Sigmoid colon (tissue), 7 donors: ENCODE measurements at places on chromosomes 11 and 22. TPM values are rescaled to one million over a fixed set of nuclear protein-coding genes. Genes with fewer than 3 reads are reported as not detected.

Gene THRSP
- not detected for polyA plus RNA-seq

Gene ARHGEF12
- 25.2 TPM for polyA plus RNA-seq

Gene LIN7C
- 13.4 TPM for polyA plus RNA-seq

Gene CCDC81
- not detected for polyA plus RNA-seq

Gene FXYD2
- polyA plus RNA-seq = 3.6 TPM

Gene SLC22A25
- polyA plus RNA-seq = not detected

DNA sequence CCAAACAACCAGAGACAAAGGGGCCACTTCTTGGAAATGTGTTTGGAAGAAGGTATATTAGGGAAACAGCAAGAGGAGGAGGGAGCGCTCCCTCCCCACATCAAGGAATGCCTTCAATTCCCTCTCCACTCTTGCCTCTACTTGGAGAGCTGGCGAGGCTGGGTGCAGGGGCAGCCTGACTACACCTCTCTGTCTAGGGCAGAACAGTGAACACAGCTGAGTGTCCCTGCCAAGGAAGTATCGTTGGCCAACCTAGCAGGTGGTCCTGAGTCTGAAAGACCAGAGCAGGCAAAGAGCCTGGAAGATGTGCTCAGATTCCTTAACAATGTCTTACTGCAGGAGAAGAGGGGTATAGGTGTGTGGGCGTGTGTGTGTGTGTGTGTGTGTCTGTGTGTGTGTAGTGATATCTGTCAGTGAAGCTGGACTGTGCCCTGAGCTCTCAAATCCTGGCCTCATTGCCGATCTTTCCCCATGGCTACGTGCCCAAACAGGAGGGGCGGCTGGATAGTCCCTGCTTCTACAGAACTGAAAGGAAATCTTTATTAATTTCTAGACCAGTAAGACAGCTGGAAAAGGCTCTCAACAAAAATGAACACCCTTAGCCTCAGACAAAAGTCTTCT lies 46.8 kb downstream of the PAMR1 start:
- no peak for DNase-seq

- no peak for DNase-seq
These were observed 933 bp upstream of the DLAT start for GRCh38 chr11:112024178-112024772.

- DNase-seq = no peak
These were observed 21.5 kb downstream of the KCTD21 start for GRCh38 chr11:78166855-78167469.

- DNase-seq = no peak
These were observed 60.4 kb downstream of the FEZ1 start for GRCh38 chr11:125435461-125436238.

- no peak for DNase-seq
These were observed at the start of gene MUC6 for GRCh38 chr11:1036303-1036923. Gene MUC6 (minus strand): TSS chr11:1036718. CDS start chr11:1036655, 63 bp downstream.

- no peak for DNase-seq
These were observed 21.5 kb downstream of the PICALM start for GRCh38 chr11:86047275-86047991.

GRCh38 chr22:42500836-42501179 lies 18.8 kb downstream of the RRP7A start:
- DNase-seq = no peak

DNA sequence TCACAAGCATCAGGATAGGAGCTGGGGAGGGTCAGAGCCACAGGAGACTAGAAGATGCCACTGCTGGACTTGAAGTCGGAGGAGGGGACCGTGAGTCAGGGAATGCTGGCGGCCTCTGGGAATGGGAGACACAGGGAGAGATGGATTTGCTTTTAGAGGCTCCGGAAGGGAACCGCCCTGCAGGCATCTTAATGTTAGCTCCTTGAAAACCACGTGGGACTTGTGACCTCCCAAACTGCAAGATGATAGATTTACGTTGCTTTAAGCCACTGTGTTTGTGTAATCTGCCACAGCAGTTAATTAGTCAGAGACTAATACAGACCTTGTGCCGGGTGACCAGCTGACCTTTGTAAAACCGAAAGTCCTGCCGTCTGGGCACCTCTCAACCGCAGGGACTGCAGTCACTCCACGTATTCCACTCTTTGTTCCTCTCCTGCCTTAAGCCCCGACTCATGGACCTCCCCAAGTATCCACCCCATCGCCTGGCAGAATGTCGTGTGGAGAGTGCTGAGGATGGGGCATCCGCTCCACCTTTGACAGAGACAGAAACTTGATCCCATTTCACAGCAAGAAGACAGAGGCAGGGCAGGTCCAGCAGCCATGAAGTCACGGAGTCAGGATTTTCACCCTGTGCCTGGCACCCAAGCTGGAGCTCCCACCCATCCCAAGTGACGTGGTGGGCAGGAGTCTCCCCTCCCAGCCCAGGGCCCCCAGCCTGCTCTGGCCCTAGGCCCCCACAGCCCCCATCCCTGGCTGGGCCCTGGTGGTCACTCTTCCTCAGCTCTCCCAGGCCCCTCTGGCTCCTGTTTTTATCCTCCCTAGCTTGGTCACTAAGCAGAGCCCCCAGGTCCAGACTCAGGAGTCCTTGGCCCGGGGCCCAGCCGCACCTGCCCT lies 19.4 kb upstream of the CTSD start:
- DNase-seq = no peak

- peak; percentile 70 for DNase-seq
These were observed 2.2 kb downstream of the PHLDB1 start for GRCh38 chr11:118609380-118610224.

GRCh38 chr22:26690654-26691376 lies 33.4 kb downstream of the MIAT start:
- DNase-seq = no peak

GRCh38 chr11:34190192-34191139 lies 85.0 kb downstream of the NAT10 start:
- DNase-seq = no peak

DNA sequence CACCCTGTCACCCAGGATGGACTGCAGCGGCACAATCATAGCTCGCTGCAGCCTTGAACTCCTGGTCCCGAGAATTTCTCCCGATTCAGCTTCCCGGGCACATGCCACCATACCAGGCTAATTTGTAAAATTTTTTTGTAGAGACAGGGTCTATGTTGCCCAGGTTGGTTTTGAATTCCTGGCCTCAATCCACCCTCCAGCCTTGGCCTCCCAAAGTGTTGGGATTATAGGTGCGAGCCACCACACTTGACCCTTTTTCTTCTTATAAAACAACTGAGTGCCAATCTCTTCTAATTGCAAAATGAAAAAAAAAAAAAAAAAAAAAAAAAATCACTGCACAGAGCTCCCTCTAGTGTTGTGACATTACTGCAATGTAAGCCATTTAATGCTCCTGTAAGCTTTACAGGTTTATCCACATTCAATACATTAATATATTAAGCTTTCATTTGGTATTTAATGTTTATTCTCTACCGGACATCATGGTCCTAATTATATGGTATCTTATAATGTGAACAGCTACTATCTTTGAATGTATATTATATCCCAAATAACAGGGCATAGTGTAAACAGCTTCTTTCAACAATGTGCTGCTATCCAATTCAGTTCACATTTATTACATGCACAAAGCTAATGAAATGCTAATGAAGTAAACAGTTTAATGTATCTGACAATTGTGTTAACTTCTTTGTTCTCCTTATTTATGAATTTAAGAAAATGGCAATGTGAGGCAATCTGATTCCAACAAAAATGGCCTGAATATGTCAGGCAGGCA lies 44.6 kb downstream of the COPB1 start:
- no peak for DNase-seq

GRCh38 chr11:86592659-86593451 lies 79.6 kb downstream of the ME3 start:
- peak; percentile 87 for DNase-seq

DNA sequence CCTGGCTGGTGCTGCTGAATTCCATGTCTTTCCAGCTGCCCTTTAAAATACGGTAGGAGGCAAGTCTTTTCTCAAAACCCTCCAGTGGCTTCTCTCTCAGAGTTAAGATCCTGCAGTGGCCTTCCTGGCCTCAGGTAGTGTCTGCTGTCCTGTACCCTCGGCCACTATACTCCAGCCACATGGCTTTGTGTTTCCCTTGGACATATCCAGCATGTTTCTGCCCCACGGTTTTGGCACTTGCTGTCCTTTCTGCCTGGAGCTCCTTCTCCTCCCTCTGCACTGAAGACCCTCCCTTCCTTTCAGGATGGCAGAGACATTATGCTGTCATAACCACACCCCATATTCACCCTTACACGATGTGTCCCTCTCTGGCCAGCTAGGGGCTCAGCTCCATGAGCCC lies 76.5 kb upstream of the B3GAT1 start:
- no peak for DNase-seq

DNA sequence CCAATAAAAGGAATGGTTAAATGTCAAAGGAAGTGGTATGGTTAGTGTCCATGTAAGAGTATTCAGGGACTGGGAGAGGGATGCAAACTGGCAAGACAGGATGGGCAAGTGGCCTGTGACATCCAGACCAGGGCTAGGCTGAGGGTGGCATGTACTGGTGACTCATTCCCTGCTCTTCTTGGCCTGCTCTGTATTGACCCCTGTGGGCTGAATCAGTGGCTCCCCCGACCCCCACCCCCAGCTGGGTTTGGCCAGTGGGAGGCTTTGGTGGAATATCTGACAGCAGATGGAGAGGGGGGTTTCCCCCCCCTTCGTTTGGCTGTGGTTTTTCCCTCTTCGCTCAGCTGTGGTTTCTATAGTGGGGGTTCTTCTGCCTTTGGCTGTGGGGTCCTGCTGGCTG lies 87.7 kb downstream of the CSNK2A3 start:
- DNase-seq = no peak

- no peak for DNase-seq
These were observed 61.9 kb downstream of the SMCO4 start for GRCh38 chr11:93481279-93481678.

GRCh38 chr22:42959576-42960509 lies 55.1 kb downstream of the PACSIN2 start:
- DNase-seq = peak; percentile 77

GRCh38 chr11:68081691-68082090 lies 39.5 kb downstream of the CHKA start:
- no peak for DNase-seq

DNA sequence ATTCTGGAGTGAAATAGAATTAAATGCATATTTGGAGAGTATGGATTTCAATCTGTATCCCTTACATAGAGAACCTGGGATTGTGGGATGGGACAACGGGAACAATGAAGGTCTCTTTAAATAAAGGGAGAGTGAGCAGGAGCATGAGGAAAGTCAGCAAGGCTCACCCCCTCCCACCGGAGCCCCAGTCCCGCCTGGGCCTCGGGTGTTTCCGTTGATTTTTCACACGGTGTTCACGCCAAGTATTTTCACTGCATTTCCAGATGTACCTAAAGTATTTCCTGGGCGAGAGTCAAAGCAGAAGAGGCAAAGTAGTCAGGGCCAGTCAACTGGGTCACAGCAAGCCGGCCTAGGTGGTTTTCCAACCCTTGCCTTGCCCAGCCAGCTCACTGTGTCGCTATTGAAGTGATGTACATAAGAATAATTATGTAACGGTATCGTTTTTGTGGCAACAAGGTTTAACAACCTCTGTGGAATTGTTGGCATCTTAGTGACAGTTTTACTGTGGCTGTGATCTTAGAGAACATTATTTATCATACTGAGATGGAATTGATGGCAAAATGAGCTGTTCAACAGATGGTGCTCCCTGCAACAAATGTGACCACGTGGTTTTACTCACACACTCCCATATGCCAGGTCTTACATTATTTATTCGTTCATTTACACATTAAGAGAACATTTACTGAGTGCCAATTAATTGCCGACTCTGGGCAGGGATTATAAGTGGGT lies 177.3 kb downstream of the ADAMTS15 start:
- no peak for DNase-seq

- DNase-seq = no peak
These were observed 56.0 kb downstream of the DCUN1D5 start for GRCh38 chr11:103035791-103036434.

DNA sequence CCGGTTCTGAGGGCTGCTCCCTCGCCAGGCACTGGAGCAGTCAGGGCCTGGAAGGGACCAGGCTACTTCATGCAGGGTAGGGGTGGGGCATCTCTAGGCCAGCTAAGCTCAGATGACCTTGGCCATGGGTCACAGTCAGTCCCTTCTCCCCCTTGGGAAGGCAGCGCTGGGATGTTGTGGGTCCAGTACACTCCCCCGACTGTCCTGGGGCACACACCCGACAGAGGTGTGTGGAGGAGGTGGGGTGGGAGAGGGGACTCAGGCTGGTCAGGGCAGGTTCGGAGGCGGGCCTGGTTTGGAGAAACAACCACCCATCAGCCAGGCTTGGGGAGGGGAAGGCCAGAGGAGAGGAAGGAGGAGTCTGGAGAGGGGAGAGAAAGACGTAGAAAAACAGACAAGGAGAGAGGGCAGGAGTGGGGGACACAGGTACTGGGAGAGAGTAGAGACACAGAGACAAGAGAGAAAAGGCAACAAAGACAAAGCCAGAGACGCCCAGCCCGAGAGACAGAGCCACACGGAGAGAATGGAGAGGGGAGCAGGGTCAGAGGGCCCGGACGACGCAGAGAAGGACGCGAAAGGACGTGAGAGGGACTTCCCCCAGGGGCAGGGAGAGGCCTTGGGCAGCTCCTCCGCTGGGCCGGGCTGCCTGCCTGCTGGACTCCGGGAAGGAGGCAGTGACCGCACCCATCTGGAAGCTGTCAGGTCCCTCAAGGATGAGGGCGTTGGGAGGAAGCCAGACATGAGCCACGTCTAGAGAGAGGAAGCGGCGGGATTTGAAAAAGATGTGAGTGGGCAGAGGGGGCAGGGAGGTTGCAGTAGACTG lies 30.6 kb upstream of the TSKU start:
- peak; percentile 92 for DNase-seq

GRCh38 chr11:92246630-92247029 lies 22.0 kb downstream of the FAT3 start:
- no peak for DNase-seq
